ENCODE measurements at places on chromosomes 1 and 21.

- no peak for DNase-seq
Measured at GRCh38 chr1:191869790-191870312, 288.4 kb upstream of the RGS18 start.

- DNase-seq, result no peak
Measured at GRCh38 chr1:42947965-42948732, 10.5 kb downstream of the SLC2A1 start.

- DNase-seq, result no peak
Measured at GRCh38 chr1:108734171-108734865, 12.2 kb upstream of the STXBP3 start.

GRCh38 chr1:109821831-109822745, 58.4 kb upstream of the EPS8L3 start:
- DNase-seq, result no peak

GRCh38 chr1:4379451-4380175, 274.8 kb upstream of the AJAP1 start:
- DNase-seq, result no peak

DNA sequence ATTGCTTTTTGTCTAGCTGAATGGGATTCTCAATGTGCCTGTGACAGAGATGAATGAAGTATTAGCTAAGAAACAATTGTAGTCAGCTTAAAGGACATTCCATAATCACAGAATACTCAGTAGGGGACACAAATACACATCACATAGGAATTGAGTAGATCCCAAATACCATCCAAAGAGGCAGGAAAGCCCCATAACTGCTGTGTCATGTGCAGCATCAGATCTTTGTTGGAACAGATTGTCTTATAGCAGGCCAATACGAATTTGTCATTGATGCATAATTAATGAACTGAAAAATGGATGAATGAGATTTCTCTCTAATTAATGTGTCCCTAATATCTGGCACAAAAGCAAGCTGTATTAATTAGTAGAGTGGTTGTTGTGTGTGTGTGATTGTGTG, 82.3 kb upstream of the S1PR1 start:
- no peak for DNase-seq

DNA sequence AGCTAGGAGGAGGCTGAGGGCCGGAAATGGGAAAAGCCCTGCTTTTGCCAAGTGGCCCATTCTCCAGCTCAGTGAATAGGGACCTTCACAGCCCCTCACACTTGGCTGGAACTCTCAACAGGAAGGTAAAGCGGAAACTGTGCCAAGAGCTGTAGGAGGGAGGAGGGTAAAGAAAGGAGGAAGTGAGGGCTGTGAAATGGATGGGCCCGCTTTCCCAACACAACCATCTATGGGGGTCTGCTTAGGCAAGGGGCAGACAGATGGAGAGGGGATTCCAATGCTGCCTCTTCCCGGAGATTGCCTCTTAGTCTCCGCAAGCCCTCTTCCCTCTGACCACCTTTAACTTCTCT, 5.2 kb downstream of the INKA2 start:
- DNase-seq, result no peak

- no peak for DNase-seq
Measured at GRCh38 chr1:53804791-53805505, 33.1 kb downstream of the NDC1 start.

GRCh38 chr1:22886211-22886610, 86.5 kb downstream of the LACTBL1 start:
- no peak for DNase-seq

GRCh38 chr1:30852026-30852425, 56.5 kb downstream of the SDC3 start:
- DNase-seq, result no peak

- DNase-seq, result peak; percentile 76
Measured at GRCh38 chr1:156129687-156130577, 15.4 kb downstream of the LMNA start.

- DNase-seq, result no peak
Measured at GRCh38 chr1:218205721-218206120, 79.4 kb upstream of the RRP15 start.

- no peak for DNase-seq
Measured at GRCh38 chr1:61631436-61631835, 93.5 kb downstream of the TM2D1 start.

- peak; percentile 25 for DNase-seq
Measured at GRCh38 chr1:229514578-229515275, 6.6 kb upstream of the NUP133 start.

GRCh38 chr21:31803039-31804007, 69.5 kb upstream of the HUNK start:
- DNase-seq, result no peak

GRCh38 chr1:164163289-164163849, 395.6 kb upstream of the PBX1 start:
- DNase-seq, result no peak

DNA sequence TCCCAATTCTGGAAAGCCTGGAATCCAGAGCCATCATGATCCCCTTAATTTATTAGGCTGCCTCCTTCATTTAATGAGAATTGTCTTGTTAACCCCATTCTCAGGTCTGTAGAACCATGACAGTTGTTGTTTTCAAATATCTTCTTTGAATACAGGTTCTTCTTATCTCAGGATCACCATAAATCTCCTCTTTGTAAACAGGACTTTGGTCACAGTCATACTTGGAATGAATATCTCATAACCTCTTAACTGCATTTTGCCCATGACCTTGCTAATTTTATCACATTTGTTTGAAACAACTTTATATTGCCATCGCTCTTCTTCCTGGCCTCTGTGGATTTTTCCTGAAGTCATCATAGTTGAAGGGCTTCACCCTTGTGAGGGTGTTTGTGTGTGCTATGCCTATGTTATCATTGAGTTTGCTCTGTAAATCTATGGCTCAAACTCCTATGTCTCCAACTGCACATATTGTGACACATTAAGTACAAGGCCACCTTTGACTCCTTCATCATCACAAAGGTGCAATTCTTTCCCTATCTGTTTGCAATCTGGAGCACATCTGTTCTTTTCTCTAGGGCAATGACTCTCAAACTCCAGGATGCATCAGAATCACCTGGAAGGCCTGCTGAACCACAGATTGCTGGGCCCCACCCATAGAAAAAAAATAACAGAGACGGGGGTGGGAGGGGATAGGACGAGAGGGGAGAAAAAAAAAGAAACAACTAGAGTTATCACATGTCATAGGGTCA, 54.2 kb downstream of the FCRL5 start:
- DNase-seq, result no peak

DNA sequence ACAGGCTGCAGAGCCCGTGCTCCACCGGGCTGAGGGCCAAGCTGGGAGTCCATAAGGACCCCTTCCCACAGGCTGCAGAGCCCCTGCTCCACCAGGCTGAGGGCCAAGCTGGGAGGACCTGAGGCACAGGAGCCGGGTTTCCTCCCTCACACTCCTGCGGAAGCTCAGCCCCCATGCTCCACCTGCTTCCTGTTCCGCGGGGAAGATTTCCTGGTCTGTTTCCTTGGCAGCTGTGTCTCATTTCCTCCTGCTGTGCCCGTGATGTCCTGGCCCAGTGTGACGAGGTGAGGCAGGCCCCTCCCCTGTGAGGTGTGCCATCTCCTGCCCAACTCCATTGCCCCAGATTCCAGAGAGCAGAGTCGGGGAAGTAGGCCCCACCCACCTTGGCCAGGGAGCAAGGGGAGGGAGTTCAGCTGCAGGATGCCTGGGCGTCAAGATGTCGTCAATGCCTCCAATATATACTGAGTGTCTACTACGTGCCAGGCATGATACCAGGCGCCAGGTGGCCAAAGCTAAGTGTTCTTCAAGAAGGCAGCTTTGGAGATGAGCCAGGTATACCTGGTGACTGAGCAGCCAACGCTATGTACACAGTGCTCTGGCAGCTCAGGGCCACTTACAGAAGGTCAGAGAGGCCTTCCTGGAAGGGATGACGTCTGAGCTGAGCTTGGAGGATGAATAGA, 58.8 kb downstream of the NAV1 start:
- no peak for DNase-seq

DNA sequence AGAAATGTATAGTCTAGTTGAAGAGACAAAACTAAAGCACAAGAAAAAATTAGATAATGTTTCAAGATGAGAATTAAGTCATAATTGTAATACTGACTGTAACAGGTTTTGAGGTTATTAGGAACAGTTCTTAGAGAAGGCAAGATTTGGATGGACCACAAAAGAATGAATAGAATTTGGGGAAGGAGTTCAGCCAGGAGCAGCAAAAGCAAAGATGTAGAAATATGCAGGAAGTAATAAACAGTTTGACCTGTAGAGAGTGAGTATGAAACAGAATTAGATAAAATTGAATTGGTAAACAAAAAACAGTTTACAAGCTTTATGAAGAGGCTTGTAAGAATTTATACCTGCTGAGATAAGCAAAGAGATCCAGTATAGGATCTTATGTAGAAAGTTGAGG, 16.3 kb downstream of the VPS45 start:
- no peak for DNase-seq

DNA sequence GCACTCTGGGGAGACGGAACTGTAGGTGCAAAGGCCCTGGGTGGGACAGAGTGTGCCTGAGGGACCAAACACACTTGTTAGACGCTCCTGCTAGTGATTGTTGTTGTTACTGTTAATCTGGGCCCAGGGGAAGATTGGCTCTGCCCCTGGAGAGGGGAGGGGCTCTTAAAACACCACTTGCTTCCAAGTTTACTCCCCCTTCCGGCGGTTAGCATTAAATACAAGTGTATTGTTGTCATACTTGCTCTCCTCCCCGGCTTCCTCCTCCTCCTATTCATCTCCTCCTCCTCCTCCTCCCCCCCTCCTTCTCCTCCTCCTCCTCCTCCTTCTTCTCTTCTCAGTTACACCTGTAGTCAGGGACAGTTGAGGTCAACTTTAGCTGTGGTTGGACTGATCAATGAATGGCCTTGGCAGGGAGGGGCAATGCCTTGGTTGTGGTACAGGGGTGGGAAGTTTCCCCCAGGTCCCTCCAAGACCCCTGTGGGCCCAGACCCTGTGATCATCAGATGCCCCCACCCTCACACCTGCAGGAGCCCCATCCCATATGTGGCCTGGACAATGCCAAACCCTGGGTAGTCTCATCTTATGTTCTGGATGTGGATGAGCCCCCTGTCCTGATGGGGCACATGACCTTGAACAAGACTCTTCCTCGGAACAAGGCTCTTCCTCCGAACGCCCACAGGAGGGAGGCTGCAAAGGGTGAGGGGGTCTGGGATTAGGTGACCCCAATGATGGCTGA, 217.3 kb downstream of the PTPRU start:
- no peak for DNase-seq

GRCh38 chr1:187903223-187903622, 1074.5 kb downstream of the PLA2G4A start:
- DNase-seq, result no peak

DNA sequence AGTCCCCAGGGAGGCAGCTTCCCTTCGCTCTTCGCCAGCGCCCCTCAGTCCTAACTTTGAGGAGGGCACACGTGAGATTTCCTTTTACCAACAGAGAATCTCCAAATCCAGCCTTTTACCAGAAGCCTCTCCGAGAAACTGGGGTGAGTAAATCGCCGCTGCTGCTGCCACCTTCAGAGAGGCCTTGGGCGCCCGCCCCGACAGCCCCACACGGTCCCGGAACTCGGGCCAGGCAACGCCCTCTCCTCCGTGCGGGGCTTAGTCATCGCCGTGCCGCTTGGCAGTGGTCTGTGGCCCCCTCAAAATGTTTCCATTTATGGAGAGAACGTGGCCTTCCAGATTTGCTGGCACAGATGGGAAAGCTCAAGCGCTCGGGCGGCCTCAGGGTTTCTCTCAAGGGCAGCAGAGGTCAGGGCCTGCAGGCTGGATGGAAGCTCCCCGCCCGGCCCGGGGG, 41.4 kb upstream of the COL6A2 start:
- DNase-seq, result no peak

DNA sequence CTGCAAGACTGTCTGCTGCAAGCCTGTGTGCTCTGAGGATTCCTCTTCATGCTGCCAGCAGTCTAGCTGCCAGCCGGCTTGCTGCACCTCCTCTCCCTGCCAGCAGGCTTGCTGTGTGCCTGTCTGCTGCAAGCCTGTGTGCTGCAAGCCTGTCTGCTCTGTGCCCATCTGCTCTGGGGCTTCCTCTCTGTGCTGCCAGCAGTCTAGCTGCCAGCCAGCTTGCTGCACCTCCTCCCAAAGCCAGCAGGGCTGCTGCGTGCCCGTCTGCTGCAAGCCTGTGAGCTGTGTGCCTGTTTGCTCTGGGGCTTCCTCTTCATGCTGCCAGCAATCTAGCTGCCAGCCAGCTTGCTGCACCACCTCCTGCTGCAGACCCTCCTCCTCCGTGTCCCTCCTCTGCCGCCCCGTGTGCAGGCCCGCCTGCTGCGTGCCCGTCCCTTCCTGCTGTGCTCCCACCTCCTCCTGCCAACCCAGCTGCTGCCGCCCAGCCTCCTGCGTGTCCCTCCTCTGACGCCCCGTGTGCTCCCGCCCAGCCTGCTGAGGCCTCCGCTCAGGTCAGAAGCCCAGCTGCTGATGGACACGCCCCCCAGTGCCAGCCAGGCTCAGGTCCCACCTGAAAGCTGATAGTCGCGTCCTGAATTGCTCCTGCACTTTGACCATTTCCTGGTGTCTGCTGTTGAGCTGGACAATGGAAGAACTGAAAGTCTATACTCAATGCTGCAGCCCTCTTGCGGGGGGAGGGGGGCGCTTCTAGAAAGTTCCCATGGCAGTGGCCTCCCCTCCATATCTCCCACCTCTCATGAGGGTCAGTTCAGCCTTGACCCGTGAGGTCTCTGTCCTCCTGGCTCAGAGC, 1.2 kb downstream of the KRTAP10-4 start:
- no peak for DNase-seq

- DNase-seq, result no peak
Measured at GRCh38 chr21:35628316-35628715, 432.0 kb downstream of the SETD4 start.

GRCh38 chr1:111501645-111502044, 1.8 kb downstream of the ADORA3 start:
- no peak for DNase-seq

GRCh38 chr1:156540955-156541354, 31.4 kb downstream of the IQGAP3 start:
- no peak for DNase-seq

DNA sequence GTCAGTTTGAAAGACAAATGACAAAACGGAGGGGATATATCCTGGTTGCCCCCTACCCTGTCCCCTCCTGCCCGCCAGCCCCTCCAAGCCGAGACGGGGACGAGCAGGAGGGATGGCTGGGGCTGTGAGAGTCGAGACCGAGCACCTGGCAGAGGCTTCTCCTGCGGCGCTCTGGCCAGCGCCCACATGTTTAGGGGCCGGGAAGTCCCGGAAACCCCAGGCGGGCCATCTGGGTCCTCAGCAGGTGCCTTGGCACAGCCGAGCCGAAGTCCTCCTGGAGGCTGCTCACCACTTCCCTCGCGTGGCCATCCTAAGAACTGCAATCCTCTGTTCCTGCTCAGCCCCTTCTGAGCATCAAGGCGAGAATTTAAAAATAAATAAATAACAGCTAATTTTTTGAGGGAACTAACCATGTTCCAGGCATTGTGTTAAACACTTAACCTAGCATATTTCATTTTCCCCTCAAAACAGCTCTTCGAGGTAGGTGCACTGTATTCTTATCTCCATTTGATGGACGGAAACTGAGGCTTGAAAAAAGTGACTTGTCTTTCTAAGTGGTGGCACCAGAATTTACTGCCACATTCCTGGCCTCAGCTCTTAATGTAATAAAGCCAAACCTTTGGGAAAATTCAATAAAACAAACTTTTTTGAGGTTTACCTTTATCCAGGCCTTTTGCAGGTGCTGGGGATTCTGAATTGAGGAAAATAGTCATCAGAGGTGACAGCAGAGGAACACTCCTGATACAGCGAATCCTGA, 3.5 kb upstream of the RIMS3 start:
- DNase-seq, result peak; percentile 63

- no peak for DNase-seq
Measured at GRCh38 chr1:47031059-47031458, 7.6 kb downstream of the CYP4X1 start.

GRCh38 chr1:94971491-94971924, 44.6 kb upstream of the CNN3 start:
- DNase-seq, result no peak

GRCh38 chr1:91787919-91788318, 98.0 kb downstream of the TGFBR3 start:
- no peak for DNase-seq
